ENCODE measurements at places on chromosomes 2 and 18.

- peak; percentile 59 for DNase-seq
- no peaks in the 10 kb centered on the region for H3K36me3 ChIP-seq
- H3K27me3 ChIP-seq, result no peaks in the 10 kb centered on the region
Observed at GRCh38 chr18:58288921-58289797, 245.1 kb downstream of the NEDD4L start.

DNA sequence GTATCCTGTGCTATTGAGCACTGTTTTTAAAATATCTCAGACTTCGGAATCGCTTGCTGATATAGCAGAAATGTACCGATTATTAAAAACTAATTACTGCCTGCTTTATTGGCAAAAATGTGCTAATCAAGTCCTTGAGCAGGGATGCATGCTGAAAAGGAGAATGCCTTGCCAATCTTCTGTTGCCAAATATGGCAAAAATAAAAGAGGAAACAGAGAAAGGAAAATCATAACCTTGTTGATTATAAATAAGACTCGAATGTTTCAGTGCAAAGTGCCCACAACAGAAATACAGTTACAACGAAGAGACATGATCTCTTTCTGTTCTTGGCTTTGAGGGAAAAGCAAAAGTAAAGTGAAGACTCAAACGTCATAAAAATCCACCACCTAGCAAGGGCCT is 248.5 kb downstream of the TMEM182 start:
- no peak overlapping the region for H3K27ac ChIP-seq
- H3K27me3 ChIP-seq, result no peaks in the 10 kb centered on the region
- no peak for DNase-seq

DNA sequence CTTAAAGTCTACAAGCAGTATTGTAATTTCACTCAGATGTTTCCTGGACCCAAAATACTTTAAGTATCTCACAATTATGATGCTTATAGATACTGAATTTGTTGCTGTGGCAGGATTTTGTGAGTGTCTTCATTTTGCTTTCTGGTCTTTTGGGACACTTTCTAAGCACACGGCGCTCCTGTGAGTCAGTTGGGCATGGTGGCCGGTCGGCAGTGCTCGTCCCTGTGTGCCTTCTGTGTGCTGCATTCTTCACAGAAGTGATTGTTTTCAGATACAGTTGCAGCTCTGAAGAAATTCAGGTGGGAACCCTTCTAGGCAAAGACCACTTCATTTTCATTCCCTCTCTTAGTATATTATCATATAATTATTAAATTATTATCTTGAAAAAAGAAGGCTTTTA is 273.3 kb downstream of the ZNF407 start:
- H3K36me3 ChIP-seq, result no peaks in the 10 kb centered on the region
- no peaks in the 10 kb centered on the region for H3K27me3 ChIP-seq
- no peak for DNase-seq
- H3K4me1 ChIP-seq, result no peaks in the 10 kb centered on the region
- no peak overlapping the region for H3K4me3 ChIP-seq

DNA sequence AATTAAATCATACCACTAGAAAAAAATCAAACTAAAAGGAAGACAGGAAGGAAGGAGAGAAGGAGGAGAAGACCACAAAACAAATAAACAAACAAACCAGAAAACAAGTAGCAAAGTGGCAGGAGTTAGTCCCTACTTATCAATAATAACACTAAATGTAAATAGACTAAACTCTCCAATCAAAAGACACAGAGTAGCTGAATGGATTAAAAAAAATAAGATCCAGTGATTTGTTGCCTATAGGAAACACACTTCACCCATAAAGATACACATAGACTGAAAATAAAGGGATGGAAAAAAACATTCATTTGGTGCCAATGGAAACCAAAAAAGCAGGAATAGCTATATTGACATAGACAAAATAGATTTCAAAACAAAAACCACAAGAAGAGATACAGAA is 23.4 kb upstream of the BAZ2B start:
- DNase-seq, result no peak
- H3K36me3 ChIP-seq, result no peaks in the 10 kb centered on the region
- no peaks in the 10 kb centered on the region for H3K27me3 ChIP-seq
- no peaks in the 10 kb centered on the region for H3K4me1 ChIP-seq
- H3K27ac ChIP-seq, result no peak overlapping the region
- no peak overlapping the region for H3K4me3 ChIP-seq

DNA sequence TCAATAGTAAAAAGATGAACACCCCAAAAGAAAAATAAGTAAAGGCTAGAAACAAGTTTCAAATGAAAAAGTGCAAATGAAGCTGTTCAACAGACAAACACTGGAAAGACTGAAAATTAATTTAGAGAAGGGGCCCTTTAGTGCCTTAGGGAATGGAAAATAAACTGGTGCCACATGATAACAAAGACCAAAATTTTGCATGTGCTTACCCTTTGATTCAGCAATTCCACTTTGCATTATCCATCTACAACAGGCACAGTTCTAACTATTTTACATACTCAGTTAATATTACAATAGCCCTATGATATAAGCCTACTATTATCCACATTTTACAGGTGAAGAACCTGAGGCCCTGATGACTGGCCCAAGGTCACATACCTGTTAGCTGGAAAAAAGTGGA is 183.9 kb downstream of the NBAS start:
- H3K27me3 ChIP-seq, result no peaks in the 10 kb centered on the region
- no peak for DNase-seq

DNA sequence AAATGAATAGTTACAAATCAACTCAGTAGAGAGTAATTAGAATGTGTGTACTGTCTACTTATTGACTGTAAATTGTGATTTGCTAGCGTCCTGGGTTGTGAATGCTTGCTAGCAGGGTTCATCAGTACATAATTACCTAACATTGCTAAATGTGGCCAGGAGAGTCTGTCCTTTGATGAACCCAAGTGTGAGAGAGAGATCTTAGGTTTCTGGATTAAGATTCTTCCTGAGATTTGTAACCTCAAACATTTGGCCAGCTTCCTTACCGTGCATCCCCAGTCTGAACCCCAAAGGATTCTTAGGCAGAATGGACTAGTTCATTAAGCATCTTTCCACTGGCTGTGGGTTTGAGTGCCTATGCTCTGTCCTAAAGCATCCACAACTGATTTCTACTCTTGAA is 84.0 kb upstream of the ITPRID2 start:
- H3K27ac ChIP-seq, result no peak overlapping the region
- no peaks in the 10 kb centered on the region for H3K36me3 ChIP-seq
- DNase-seq, result no peak
- peaks cover 9% of the 10 kb centered on the region for H3K4me1 ChIP-seq

Measured in upper lobe of left lung (tissue), 6 donors.